Stimulated activated CD8-positive, alpha-beta memory T cell treated with anti-CD3 and anti-CD28 coated beads, Interleukin-2, amount 100 ng/mL, for 48 hours (primary cell): ENCODE measurements at places on chromosomes 2 and 18.

DNA sequence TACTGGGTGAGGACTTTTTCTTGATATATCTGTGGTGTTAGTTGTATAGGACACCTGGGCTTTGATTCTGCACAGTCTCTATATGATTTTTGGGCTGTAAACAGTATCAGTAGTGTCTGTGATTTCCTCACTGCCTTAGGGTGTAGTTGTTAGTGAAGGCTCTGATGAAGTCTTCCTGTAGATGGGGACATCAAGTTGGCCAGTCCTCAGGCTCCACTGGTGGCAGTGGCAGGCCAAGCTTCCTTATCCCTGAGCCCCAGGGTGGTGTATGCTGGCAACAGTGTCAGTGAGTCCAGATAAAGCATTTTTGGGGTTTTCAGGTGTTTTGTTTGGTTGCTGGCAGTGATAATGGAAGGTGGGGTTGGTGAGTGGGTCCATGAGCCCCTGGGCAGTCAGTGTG, 961.4 kb downstream of the DSC3 start:
- DNase-seq: no peak

DNA sequence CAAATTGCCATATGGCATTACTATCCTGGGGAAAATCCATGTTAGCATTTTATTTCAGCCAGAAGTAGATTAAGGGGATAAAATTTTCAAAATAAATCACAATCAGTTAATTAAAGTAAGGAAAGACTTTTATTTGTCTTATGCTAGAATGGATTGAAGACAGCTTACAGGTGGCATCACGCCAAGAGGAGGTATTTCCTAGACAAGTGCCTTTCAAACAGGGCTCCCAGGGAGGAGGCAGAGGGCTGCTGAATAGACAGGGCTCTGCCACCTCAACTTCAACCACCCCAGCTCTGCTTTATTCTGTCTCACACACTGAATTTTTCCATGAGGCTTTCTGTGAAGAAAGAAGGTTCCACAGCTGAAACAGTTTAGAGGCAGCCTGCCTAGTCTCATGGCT, 12.2 kb downstream of the CCDC68 start:
- DNase-seq: no peak

- DNase-seq: no peak
Observed at GRCh38 chr2:215836881-215837280, 176.5 kb downstream of the MREG start.

GRCh38 chr18:56715121-56715520, 64.0 kb downstream of the WDR7 start:
- no peak for DNase-seq

- no peak for DNase-seq
Observed at GRCh38 chr18:27605107-27605834, 420.2 kb upstream of the CHST9 start.

DNA sequence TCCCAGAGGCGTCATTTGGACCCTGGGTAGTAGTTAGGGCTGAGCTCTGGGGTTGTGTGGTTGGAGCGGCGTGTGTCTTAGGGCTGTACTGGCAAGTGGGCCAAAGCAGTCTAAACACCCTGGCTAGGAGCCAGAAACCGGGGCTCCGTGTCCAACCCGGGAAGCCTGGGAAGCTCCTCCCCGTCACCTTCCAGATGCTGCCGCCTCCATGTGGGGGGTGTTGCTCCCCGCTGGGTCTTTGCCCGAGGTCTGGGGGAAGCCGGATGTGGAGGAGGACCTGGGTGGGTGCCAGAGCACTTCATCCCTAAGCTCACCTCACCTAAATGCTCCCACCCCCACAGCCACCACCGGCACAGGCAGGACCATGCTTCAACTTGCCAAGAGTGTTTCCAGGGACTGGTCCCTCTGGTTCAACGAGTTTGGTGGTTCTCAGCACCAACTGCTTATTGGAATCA, 25.4 kb downstream of the TET3 start:
- no peak for DNase-seq

GRCh38 chr2:67729474-67729873, 332.3 kb downstream of the ETAA1 start:
- DNase-seq: no peak

DNA sequence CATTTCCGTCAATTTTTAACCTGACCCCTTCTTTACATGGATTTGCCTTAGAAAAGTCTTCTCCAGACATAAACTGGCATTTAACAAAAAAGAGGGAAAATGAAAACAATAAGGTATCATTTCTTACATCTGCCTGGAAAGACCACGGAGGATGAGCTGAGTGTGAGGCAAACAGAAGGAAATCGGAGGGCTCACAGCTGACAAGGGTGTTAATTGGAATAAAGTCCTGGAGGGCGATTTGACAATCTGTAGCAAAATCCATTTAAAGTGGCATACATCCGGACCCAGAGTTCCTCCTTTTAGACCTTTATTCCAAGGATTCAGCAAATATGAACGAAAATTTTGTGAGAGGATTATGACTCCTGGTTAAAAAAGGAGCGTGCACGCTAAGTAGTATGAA, 179.7 kb upstream of the COPS8 start:
- DNase-seq: no peak

- no peak for DNase-seq
Observed at GRCh38 chr2:217755027-217755745, 247.6 kb downstream of the TNS1 start.

GRCh38 chr2:61380056-61380881, 90.6 kb downstream of the USP34 start:
- DNase-seq: no peak

DNA sequence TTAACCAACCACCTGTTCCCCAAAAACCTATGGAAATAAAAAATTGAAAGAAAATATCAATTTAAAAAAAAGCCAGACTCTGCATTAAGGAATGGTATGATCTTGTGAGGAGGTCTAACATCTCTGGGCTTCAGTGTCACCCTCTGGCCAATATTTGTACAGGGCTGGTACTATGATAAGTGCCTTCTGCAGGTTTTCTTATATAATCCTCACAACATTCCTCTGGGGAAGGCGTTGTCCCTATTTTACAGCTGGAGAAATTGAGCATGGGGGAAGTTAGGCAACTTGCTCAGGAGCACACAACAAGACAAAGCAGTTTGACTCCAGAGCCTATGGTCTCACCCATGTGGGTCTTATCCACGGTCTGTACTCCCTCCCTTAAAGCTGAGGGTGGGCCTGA, 86.0 kb downstream of the ZBTB7C start:
- no peak for DNase-seq

DNA sequence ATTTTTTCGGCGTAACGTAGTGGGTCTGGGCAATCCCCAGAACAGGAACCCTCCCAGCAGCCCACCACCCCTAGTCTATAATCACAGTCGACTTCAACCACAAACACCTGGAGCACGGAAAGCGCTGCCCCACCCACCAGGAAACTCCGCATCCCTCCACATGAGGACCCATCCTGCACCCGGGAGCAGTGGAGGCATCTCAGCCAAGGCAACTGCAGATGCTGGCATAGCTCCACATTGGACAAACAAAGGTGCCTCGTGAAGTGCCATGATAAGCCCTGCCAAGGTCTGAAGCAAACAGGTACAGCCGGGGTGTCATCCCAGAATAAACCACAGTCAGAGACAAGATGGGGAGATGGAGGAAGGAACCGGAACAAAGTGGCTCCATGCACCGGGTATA, 24.3 kb upstream of the COPS8 start:
- DNase-seq: no peak

DNA sequence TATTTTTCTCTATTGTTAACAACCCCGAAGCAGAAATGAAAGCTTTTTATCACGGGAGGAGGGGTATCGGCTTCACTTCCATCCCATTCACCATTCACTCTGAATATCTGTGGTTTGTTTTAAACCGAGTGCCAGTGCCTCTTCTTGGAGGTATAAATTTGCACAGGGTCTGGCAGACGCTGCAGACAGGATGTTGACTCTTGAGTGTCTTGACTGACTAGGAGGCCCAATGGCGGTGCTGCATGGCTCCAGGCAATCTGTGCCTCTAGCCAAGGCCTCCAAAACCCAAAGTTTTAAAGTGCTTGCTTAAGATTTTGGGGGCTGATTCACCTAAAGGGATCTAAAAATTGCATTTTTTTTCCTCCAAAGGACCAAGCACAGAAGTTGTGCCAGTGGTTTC, 183.8 kb downstream of the LTBP1 start:
- no peak for DNase-seq

GRCh38 chr2:155574941-155575340, 757.6 kb downstream of the NR4A2 start:
- no peak for DNase-seq

GRCh38 chr2:222174450-222174849, 124.3 kb downstream of the PAX3 start:
- DNase-seq: no peak

DNA sequence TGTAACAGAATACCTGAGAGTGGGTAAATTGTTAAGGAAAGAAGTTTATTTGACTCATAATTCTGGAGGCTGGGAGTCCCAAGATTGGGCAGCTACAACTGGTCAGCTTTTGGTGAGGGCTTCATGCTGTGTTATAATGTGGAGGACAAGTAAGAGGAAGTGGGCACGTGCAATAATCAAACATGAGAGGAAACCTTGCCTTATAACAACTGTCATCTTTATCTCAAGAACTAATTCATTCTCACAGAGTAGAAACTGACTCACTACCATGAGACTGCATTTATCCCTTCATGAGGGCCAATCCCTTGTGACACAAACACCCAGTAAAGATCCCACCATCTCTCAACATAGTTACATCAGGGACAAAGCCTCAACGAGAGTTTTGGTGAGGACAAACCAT, 318.1 kb upstream of the NT5C1B start:
- DNase-seq: no peak

- DNase-seq: no peak
Observed at GRCh38 chr2:54581326-54582039, 125.4 kb downstream of the SPTBN1 start.

- no peak for DNase-seq
Observed at GRCh38 chr2:76316691-76317090, 606.0 kb upstream of the GCFC2 start.

DNA sequence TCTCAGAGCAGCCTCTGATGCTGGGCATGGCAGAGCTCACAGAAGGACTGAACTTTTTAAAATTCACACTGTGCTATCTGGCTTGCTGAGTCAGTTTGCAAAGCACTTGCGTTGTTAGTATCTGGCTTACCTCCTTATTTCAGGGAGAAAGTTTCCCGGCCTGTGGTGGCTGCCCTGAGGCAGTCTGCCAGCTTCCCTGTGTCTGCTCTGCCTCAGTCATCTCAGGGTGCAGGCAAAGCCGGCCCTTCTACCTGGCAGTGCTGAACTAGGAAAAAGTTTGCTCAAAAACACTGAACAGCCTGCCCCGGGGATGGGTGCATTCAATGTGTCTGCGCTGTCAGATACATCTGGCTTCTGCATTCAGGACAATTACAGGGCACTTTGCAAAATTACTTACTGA, 90.2 kb upstream of the UXS1 start:
- no peak for DNase-seq

GRCh38 chr2:64605026-64605471, 48.7 kb downstream of the SERTAD2 start:
- no peak for DNase-seq

- DNase-seq: no peak
Observed at GRCh38 chr2:170320948-170321347, 143.0 kb downstream of the MYO3B start.

GRCh38 chr2:43845181-43845580, 6.4 kb downstream of the ABCG8 start:
- no peak for DNase-seq

- DNase-seq: no peak
Observed at GRCh38 chr18:24719791-24720190, 259.4 kb downstream of the HRH4 start.

DNA sequence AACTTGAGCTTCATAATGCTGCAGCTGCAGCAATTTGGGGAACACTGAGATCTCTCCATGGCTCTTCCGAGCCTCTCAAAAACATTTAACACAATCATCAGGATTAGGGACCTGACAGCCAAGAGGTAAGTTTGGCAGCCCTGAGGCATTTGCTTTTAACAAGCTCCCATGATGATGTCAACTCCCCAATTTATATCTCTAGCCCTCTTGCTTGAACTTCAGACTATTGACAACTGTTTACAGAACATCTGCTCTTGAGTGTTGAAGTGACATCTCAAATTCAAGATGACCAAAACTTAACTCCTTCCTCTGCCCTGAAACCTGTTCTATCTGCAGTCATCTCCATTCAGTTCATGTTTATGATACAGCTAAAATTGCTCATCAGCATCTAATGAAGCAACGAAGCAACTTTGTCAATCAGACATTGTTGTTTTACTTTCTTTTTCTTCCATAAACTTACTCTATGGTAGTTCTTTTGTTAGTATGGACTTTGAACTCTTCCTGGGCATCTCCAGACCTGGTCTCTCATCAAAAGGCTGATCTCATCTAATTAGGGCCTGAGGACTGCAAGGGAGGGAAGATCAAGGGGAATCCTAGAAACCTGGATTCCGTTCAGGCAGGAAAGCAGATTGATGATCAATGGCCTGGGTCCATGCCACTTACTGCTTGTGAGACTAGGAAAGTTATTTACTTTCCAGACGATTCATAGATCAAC, 48.1 kb downstream of the SEMA4F start:
- DNase-seq: no peak

DNA sequence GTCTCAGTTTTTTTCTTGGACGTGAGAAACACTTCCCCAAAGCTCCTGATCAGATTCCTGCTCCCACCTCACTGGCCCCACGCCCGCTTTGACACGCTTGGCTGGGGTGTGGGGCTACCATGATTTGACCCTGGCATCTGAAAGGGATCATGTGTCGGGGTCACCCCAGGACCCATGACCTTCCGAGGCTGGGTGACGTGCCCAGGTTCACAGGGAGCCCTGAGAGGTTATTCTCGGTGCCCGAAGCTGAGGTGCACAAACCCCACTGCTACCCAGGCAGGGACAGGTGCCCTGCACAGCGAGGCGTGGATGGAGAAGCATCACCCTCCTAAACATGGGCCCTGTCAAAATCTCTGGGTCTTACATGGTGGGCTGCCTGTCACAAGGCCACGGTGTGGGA, 404.1 kb downstream of the GALR1 start:
- no peak for DNase-seq

GRCh38 chr2:201807452-201807999, 1.2 kb downstream of the CDK15 start:
- DNase-seq: no peak

- DNase-seq: no peak
Observed at GRCh38 chr18:8162802-8163201, 446.4 kb upstream of the RAB12 start.
